ENCODE measurements at places on chromosomes 16 and 17.
A peak's percentile ranks its signal among the peaks of the same experiment; 100 is the strongest.

DNA sequence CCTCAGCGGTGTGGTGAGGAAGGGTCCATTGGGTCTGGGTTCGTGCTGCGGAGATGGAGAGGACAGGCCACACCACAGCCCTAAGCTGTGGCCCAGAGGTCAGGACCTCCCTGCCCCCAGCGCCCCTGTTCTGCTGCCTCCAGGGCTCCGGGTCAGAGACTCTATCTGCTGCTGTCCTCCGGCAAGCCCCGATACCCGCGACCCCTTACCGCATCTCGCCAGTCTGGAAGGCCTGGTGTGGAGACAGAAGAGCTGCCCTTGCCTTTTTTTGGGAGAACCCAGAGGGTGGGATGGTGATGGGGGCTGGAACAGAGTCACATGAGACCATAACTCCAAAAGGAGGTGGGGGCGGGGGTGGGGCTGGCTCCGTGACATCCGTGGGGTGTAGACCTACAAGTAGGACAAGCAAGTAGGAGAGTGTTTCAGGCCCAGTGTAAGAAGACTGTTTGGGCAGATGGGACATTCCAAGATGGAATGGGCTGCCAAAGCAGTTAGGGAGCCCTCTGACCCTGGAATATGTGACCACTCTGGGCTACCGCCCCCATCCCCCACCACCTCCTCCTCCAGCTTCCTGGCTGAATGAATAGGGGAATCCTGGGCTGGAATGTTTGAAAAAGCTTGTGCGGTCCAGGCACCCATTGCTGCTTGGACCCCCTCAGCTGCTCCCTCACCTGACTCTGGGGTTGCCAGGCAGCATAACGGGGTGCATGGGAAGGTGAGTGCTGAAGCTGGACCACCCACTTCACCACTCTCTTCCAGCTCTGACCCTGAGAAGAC, 1.4 kb downstream of the XYLT2 start:
- peak; percentile 61 for DNase-seq

DNA sequence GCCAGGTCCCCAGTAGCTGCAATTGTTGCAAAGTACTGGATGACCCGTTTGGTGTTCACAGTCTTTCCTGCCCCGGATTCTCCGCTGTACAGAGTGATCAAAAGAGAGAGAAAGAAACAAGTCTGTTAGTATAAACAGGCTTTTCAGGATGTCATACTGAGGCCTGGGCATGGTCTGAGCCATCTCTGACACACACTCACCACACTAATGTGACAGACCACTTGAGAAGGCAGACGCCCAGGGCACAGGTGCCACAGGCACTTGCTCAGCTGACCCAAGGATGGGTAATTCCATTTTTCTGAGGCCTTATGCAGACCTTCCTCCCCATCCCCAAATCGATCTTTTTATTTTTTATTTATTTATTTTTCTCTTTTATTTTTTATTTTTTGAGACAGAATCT, 7.5 kb downstream of the MYH3 start:
- no peak for DNase-seq

DNA sequence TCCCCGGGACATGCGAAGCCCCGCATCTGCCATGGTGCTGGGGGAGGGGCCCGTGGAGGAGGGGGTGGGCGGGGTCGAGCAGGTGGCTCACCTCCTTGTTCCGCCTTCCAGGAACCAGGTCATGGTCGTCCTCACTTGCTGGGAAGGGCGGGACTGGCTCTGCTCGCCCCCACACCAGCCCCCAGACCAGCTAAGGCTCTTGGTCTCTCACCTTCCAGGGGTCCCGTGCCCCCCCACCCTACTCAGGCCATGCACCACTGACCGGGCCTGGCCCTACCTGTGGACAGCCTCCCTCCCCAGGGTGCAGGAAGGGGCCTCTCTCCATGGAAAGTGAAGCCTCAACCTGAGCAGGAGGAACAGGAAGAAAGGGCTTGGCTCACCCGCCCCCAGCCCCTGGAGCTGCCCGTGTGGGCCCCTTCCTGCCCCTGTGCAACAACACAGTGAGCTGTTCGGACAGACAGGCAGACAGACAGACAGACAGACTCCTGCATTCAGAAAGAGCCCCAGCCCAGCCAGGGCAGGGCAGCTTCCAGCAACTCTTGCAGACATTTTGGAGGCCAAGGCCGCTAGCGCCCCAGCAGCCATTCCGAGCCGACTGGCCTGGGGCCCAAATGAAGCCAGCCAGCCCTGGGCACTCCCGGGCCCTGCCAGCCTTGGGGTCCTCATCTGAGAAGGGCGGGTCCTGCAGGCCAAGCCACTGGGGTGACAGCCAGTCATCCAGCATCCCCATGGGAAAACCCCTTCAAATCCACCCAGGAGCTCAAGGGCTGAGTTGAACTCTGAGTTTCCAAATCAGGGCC, 8.1 kb upstream of the KREMEN2 start:
- DNase-seq, result no peak

- peak; percentile 8 for DNase-seq
Observed at GRCh38 chr16:84496991-84497390, 7.5 kb downstream of the MEAK7 start.

GRCh38 chr16:74501484-74502478, 80.5 kb upstream of the CLEC18B start:
- DNase-seq, result no peak

GRCh38 chr17:48734333-48735061, 5.9 kb upstream of the HOXB13 start:
- no peak for DNase-seq

GRCh38 chr17:40068917-40069750, 6.4 kb downstream of the THRA start:
- DNase-seq, result peak; percentile 87

DNA sequence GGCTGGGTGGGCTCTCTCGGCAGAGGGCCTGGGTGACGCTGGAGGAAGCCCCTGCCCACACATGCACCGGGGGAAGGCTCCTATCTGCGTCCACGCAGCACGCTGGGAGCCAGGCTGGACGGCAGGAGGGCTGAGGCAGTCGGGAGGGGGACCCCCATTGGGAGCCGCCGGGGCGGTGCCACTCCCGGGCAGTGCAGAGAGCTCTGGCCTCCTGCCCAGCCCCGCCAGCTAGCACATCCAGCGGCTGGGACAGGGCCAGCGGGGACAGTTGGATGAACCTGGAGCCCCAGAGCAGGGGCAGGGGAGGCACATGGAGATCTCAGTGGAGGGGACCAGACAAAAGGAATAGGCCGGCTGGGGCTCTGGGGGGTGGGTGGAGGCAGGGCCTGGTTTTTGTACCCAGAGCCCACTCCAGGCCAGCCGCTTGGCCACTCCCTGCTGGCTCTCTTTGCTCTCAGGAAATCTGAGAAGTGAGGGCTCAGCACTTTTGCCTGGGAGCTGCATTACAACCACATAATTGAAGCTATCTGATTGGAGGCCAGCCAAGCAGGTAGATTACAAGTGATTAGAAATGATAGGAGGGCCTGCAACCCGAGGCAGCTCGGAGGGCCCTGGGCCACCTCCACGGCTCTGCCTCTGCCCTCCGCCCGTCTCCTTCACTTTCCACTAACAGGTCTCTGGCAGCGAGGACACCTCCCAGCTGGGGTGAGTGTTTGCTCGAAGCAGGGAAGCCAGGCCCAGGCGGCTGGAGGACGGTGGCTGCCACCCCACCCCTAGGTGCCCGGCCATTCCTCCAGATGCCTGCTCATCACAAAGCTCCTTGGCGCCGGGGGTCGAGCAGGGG, 40.1 kb downstream of the ENGASE start:
- no peak for DNase-seq

- no peak for DNase-seq
Observed at GRCh38 chr16:12289175-12290063, 312.9 kb downstream of the SNX29 start.

DNA sequence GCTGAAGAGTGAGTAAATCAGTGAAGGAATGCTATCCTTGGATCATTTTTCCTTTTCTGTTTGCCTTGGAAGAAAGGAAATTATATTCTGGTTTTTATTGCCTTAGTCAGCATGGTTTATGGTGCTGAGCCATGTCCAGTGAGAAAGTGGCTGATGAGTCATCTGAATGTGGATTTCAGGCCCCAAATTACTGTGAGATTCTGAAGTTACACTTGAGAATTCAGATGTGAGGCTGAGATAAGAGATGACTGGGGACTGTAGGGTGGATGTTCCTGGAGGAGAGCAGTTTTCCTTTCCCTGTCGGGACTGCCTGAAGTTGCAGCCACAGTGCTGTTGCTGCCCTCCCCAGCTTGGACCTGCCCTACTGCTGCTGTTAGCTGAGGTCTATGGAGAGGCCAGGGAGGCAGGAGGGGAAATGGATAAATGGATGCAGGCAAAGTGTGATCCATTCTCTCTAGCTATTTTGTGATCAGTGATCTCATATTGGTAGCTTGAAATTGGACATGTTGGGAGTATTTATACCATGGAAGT, 4.2 kb upstream of the MAP3K14 start:
- DNase-seq, result no peak

GRCh38 chr16:2019518-2019920, at the start of gene NPW:
NPW (plus strand) TSS chr16:2019785.
- DNase-seq, result no peak

GRCh38 chr16:17362183-17362582, 108.6 kb downstream of the XYLT1 start:
- DNase-seq, result no peak

- DNase-seq, result no peak
Observed at GRCh38 chr16:72612256-72612655, 435.7 kb downstream of the ZFHX3 start.

DNA sequence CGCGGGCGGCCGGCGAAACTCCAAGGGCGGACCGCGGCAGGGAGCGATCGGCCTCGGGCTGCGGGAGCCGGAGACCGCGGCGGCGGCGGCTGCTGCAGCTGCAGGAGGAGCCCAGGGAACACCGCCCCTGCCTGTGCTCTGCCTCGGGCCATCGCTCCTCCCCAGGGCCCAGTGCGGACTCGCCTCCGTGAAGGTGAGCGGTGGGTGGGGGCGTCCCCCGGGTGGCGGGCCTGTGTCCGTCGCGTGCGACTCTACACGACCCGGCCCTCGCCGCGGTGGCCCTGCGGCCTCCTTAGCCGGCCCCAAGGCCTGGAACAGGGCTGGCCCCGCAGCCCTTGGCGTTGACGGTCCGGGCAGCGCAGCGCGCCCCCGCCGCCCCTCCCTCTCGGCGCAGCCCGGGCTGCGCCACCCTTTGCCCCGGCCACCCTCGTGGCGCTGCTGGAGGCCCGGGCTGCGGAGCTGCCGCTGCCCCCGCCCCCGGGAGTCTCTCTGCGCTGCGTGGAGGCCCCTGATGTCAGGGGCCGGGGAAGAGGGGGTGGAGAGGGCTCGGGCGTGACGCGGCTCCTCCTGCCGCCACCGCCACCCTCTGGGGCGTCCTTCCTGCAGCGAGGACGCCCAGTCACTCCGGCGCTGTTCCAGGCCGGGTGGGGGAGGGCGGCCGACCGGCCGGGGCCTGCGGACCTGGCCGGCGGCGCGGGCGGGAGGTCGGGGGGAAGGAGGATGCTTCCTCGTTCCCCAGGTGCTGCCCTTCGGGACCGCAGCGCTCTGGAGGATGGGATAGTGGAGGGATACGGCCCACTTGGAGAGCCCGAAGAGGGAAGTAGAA, 485 bp downstream of the DYNLL2 start:
- DNase-seq, result peak; percentile 79

GRCh38 chr17:2181897-2182448, 121.6 kb downstream of the SMG6 start:
- no peak for DNase-seq

DNA sequence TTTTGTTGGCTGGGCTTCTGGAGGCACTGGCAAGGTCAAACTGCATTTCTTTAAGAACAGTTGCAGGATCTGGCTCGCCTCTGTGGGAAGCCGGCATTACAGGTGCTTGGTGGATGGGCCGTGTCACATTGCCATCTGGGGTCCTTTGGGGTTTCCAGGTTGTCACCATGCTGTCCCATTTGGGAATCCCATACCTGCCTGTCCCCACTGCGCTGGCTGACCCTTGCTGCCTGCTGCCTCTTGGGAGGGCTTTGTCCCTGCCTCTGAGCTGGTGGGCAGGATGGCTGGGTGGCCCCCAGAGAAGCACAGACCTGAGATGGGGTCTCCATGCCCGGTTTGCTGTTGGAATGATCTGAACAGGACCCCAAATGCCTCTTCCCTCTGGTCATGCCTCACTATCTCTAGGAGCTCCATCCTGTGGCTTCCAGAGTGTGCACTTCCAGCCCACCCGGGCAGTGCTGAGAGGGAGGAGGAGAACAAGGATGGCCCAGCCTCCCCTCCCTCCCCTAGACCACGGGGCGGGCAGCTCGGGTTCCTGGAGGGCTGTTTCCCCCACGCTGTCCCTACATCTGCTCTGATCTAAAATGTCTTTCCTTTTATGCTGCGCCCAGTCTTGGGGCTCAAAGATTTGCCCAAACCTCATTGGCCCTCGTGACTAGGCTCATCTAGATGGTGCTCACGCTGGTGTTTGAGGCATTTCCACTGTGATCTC, 28.0 kb downstream of the OR1D5 start:
- DNase-seq, result peak; percentile 32

DNA sequence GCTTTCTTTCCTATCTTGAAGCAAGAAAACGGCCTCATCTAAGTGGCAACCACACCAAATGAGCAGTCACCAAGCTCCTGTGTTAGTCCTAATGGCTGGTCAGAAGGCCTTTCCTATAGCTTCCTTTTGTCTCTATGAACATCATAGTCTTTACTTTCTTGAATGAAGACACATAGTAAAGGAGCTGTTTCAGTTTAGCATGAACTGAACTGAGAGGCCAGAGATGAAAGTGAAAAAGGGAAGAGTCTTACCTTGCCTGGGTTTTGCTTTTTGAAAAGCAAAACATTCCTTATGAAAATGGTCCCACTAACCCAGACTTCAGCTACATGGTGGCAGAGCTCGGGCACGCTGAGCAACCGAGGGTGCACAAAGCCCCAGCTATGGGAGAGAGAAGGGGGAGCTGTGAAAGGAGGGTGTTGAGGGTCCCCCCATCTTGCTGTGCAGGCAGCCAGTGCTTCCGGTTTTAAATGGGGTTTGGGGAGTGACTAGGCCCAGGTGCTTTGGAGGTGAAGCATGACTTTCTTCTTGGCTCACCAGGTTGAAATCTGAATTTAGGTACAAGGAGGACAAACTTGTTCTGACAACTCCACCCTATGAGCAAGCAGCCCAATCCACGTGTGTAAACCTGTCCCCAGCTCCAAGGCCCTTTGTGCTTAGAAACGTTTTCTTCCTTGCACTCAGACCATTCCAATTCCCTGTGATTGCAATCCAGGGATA, 9.1 kb upstream of the PSMC3IP start:
- no peak for DNase-seq

GRCh38 chr17:76468634-76469010, 1.2 kb downstream of the AANAT start:
- no peak for DNase-seq

DNA sequence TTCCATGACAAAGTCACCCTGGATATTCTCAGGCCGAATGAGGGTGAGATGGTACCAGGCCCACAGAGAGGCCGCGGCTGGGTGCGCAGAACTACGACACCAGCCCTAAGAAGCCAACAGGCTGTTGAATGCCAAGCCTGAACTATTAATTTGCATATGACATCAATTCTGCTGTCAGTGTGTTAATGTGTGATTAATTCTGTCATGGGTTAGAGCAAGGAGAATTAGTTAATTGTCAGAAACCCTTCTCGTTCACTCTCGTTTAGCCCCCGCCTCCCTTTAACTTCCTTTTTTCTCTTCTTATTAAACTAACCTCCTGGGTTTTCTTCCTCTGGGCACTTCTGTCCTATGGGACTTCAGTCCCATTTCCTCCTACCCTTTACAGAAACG, 123.4 kb downstream of the ZFHX3 start:
- no peak for DNase-seq

- DNase-seq, result no peak
Observed at GRCh38 chr16:424033-424622, 1.3 kb upstream of the RAB11FIP3 start.
